ENCODE measurements at places on chromosomes 4 and X.

DNA sequence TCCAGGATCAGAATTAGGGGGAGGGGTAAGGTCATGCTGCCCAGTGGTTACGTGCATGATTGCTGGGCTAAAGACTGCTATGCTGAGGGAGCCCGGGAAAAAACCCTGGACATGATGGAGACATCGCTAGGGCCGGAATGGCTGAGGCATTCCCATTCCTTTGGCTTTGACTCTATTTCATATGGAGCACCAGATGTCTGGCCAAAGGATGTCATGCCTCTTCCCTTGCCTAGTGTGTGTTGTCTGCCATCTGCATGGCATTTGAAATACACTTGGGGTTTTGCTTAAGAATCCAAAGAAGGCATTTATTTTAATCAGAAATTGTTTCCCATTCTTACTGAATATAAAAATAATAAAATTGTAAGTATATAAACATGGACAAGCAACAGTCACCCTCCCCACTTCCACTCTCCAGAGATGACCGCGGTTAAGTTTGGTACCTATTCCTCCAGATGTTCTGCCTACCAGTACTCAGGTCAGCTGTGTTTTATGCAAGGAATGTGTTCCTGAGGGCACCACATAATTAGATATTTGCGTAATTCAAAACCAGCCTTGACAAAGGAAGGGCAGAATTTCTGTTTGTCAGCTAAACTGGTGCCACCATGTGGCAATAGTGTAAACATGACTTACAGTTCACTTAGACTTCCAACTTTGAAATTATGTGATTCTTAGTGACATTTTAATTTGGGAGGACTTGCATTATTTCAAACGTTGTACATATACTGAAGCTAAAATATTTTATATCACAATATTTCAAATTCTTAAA is 105.9 kb downstream of the CT47B1 start:
- peak; percentile 91 for DNase-seq

DNA sequence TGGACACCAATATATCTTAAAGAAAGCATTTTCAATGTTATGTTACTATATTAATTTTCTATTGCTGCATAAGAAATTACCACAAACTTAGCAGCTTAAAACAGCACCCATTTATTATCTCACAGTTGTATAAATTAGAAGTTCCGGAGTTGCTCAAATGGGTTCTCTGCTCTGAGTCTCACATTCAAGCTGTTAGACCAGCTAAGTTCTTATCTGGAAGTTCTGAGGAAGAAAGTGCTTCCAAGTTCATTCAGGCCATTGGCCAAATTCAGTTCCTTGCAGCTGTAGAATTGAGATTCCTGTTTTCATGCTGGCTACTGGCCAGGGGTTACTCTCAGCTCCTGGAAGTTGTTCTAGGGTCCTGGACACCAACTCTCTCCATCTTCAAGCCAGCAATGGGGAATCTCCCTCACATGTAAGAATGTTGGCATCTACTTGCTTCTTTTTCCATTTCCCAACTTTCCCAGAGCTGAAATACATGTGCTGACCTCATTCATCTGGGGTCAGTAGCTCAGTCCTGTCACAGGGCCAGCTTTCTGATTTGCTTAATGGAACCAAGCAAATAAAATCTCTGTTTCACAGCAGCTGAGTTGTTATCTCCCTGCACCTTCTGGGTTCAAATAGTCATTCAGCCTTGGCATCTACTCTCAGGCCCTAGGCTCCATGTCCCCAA is 99.6 kb upstream of the INTU start:
- no peak for DNase-seq

DNA sequence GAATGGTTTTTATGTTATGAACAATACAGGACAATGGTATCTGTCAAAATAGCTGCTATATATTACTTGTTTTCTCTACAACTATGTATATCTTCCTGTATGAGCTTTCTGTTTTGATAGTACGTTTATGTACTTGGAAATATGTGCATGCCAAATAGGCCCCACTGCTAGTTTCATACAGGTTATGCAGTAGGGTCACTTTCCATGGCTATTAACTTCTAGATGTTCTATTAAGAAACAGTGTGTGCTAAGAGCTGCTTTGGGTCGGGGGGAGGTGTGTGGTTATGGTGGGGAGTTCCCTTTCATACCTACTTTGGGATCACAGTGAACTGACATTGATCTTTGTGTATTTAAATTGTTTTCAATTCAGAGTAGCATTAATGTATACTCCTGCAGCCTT is 30.9 kb downstream of the RBPJ start:
- DNase-seq: no peak

DNA sequence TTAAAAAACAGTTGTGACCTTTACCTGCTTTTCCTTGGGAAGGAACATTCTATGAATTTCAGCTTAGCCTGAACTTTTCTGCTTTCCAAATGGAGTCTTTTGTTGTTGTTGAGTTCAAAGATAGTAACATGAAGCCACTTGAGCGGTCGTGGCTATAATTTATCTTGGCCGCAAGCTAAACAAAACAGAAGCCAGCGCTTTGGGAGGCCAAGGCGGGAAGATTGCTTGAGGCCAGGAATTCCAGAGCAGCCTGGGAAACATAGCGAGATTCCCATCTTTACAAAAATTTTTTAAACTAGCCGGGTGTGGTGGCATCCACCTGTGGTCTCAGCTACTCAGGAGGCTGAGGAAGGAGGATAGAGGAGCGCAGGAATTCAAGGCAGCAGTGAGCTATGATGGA is 29.9 kb downstream of the TKTL1 start:
- no peak for DNase-seq

- peak; percentile 59 for DNase-seq
Observed at GRCh38 chr4:26410385-26411293, 79.6 kb downstream of the CCKAR start.

GRCh38 chrX:40008791-40009461 is 88.8 kb downstream of the BCOR start:
- no peak for DNase-seq

GRCh38 chrX:31807165-31807564 is 735.3 kb upstream of the FTHL17 start:
- no peak for DNase-seq

DNA sequence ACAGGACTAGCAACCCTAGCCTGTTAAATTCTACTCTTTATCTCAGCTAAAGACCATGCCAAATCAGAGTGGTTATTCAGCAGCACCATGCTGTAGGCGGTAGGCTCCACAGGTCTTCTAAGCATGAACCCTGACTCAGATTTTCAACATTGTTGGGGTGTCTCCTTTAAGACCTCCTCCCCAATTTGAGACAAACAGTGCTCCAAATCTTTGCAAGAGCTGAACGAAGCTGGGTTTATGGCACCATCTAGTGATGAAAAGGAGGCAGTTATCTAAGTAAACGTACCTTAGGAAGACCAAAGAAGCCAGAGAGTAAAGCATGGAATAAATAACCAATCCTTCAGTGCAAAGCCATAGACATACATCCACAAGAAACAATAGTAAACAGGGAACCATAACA is 334.5 kb upstream of the SLC7A11 start:
- DNase-seq: peak; percentile 32

DNA sequence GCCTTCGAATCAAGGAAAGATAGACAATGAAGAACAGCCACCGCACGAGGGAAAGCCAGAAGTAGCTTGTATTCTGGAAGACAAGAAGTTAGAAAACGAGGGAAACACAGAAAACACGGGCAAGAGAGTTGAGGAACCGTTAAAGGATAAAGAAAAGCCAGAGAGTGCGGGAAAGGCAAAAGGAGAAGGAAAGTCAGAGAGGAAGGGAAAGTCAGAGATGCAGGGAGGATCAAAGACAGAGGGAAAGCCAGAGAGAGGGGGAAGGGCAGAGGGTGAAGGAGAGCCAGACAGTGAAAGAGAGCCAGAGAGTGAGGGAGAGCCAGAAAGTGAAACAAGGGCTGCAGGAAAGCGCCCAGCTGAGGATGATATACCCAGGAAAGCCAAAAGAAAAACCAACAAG is 1.4 kb downstream of the TCEAL2 start:
- no peak for DNase-seq

DNA sequence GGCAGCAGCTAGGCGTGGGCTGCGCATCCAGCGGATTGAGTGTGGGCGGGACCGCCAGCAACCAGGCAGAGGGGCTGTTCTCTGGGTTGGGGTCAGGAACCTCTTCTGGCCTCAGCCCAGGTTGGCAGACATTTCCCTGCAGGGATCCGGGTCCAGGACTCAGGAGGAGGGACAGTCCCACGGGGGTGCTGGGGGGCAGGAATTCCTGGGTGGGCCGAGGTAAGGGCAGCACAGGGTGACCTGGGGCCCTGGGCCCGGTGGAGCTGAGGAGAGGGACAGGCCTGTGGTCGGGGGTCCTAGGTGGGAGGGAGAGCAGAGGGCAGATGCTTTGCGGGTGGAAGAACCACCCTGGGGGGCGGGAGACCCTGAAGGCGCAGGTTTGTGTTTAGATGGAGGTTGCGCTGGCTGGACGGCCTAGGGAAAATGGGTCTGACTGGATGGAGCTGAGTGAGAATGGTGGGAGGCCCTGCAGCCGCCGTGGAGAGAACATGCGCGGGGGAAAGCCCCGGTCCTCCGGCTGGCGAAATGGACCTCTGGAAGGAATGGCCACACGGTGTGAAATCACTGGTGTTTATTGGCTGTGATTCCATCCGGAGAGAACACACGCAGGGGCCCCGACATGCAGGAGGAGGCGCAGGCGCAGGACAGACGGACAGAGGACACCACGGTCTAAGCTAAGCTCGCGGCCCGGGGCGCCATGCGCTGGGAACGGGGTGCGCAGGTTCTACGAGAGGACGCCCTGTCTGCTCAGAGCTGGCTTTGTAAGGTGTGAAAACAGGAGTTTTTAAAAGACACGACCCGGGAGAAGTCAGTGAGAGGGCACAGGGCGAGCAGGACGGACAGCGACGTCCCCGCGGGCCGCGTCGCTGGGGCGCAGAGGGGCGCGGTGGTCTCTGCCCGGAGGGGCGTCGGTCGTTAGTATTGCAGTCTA is 41.3 kb downstream of the CPLX1 start:
- DNase-seq: no peak
